ENCODE measurements at places on chromosomes 4 and X. TPM values are rescaled to one million over a fixed set of nuclear protein-coding genes. Genes with fewer than 3 reads are reported as not detected.
A peak's percentile ranks its signal among the peaks of the same experiment; 100 is the strongest.

- H3K36me3 ChIP-seq: no peaks in the 10 kb centered on the region
- H3K27me3 ChIP-seq: peaks cover 5% of the 10 kb centered on the region
These were observed 35.7 kb upstream of the INTS6L start for GRCh38 chrX:135484641-135485289.

DNA sequence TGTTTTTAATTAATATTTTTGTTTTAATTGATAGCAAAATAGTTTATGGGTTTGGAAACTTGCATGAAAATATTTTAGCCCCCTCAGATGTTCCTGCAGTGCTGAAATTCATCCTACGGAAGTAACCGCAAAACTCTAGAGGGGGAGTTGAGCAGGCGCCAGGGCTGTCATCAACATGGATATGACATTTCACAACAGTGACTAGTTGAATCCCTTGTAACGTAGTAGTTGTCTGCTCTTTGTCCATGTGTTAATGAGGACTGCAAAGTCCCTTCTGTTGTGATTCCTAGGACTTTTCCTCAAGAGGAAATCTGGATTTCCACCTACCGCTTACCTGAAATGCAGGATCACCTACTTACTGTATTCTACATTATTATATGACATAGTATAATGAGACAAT is 40.4 kb downstream of the MAP7D3 start:
- no peaks in the 10 kb centered on the region for H3K36me3 ChIP-seq
- peaks cover 2% of the 10 kb centered on the region for H3K4me1 ChIP-seq
- no peak overlapping the region for H3K27ac ChIP-seq
- no peak overlapping the region for H3K4me3 ChIP-seq
- H3K27me3 ChIP-seq: no peaks in the 10 kb centered on the region
- no peak for DNase-seq

DNA sequence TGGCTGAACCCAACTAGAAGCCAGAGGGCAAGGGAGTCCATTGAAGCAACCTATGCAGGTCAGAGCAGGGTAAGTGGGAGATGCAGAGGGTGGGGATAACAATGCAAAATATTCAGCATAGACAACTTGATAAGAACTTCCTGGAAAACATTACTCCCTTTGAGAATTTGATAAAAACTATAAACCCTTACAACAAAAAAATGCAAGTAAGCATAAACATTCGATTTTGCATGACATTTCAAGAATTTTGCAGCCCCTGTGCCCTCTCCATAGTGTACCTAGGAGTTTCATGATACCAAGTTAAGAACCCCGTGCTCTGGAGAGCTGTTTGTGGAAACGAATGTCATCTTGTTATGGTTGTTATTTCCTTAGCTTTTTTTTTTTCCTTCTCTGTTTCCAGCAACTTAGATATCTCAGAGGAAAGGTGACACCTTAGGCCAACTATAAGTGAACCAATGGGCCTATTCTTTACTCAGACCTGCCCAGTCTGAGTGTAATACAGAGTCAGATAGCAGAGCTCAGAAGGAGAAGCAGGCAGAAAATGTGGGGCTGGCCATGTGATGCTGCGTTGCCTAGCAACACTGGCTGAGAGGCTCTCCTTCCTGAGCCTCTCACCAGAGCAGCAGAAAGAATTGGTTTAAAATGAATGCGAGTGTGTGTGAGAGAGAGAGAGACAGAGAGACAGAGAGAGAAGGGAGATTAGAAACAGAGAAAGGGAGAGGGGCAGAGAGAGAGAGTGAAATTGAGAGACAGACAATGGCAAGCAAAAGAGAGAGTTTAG is 36.7 kb upstream of the GABRQ start:
- DNase-seq: no peak
- no peaks in the 10 kb centered on the region for H3K4me1 ChIP-seq
- no peak overlapping the region for H3K4me3 ChIP-seq
- no peak overlapping the region for H3K27ac ChIP-seq
- peaks cover 13% of the 10 kb centered on the region for H3K27me3 ChIP-seq

DNA sequence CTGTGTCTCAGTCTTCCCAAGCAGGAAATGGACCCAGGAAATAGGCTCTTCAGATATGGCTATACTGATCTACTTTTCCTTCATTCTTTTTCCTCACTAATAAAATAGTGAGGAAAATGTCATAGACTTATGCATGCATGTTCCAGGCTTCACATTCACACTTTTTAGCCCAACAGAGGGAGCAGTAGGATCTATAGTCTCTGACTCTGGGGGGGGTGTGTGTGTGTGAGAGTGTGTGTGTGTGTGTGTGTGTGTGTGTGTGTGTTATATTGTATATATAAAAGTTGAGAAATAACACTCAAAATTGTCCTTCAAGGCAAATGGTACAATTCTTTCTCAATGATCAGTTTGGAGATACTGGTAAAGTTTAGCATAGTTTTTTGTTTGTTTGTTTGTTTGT is 297.2 kb upstream of the GALNT7 start:
- no peak overlapping the region for H3K4me3 ChIP-seq
- DNase-seq: no peak
- no peaks in the 10 kb centered on the region for H3K4me1 ChIP-seq

Gene XAGE1A
- total RNA-seq: not detected

DNA sequence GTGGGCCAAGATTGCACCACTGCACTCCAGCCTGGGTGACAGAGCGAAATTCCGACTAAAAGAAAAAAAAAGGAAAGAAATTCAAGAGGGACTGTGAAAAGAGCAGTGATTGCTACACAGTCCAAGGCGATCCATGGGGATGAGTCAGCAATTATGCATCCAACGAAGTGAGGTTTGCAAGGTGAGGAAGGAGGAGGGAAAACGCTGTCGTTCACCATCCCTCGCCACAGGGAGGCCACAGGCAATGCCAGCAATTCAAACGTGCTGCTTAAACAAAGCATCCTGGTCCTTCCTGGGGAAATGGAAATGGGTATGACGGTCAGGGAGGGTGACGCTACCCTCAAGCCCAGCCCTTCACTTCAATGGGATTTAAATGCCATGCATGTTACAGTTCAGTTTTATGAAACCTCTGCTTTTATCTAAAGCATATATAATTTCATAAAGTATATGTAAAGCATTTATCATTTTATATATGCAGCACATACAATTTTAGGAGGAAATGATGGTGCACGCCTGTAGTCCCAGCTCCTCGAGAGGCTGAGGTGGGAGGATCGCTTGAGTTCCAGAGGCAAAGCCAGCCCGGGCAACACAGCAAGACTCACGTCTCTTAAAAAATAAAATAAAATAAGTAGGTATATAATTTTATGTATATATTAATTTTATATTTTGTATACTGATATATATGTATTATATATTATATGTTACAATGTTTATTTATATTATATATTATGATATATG is 108.7 kb downstream of the DHRSX start:
- peaks cover 6% of the 10 kb centered on the region for H3K36me3 ChIP-seq
- no peak overlapping the region for H3K27ac ChIP-seq
- no peaks in the 10 kb centered on the region for H3K27me3 ChIP-seq
- peaks cover 9% of the 10 kb centered on the region for H3K4me1 ChIP-seq
- no peak for DNase-seq

- H3K4me3 ChIP-seq: no peak overlapping the region
- H3K36me3 ChIP-seq: peaks cover 2% of the 10 kb centered on the region
- no peaks in the 10 kb centered on the region for H3K4me1 ChIP-seq
- no peak for DNase-seq
These were observed 161.7 kb upstream of the CXCL13 start for GRCh38 chr4:77443941-77444340.

Gene CHRDL1
- not detected for total RNA-seq

Gene COL25A1
- 0.47 TPM for total RNA-seq

Gene FGFR3
- not detected for total RNA-seq

DNA sequence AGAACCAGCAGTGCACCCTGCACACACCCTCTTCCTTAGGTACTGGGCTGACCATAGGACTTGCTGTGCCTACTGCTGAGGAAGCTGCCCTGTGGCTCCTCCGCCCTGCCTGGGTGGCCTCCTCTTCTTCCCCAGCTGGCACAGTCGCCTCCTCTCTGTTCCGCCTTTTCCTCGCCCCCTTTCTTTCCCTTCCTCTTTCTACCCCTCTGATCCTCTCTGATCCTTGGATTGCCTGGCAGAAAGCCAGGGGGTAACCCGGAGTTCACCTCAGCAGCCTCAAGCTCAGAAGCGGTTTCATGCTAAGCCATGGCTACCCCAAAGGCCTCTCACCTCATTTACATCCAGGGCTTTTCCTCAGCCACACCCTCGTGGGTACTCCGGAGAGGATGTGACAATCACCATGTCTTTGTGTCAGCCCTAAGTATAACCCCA is 136.2 kb downstream of the SMIM20 start:
- peaks cover 9% of the 10 kb centered on the region for H3K36me3 ChIP-seq
- peak overlapping the region; percentile 43 for H3K27ac ChIP-seq
- peaks cover 2% of the 10 kb centered on the region for H3K4me1 ChIP-seq

Gene FAT4
- not detected for total RNA-seq

DNA sequence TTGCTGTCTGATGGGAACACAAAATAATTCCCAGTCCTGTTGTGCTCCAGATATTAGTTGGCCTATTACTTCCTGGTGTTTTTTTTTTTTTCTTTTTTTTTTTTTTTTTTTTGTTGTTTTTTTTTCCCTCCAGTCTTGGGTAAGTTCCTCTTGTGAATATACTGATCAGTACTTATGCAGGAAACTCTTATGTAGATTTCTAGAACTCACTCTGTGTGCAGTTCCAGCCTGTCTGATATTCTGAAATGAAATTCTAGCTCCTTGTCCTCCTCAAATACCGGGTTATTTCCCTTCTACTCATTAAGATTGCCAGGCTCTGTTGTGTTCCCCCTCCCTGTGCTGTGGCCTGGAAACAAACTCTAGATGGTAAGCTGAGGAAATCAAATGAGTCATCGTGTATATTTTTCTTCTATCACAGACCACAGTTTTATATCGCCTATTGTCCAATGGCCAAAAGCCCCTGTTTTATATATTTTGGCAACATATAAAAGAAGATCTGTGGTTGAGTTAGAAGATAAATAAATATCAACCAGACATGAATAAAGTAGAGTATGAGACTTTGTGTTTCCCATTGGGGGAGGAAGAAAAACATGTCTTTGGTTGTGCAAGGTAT is 124.3 kb upstream of the UGT8 start:
- H3K27me3 ChIP-seq: peaks cover 19% of the 10 kb centered on the region
- H3K4me3 ChIP-seq: no peak overlapping the region
- DNase-seq: no peak
- no peak overlapping the region for H3K27ac ChIP-seq

DNA sequence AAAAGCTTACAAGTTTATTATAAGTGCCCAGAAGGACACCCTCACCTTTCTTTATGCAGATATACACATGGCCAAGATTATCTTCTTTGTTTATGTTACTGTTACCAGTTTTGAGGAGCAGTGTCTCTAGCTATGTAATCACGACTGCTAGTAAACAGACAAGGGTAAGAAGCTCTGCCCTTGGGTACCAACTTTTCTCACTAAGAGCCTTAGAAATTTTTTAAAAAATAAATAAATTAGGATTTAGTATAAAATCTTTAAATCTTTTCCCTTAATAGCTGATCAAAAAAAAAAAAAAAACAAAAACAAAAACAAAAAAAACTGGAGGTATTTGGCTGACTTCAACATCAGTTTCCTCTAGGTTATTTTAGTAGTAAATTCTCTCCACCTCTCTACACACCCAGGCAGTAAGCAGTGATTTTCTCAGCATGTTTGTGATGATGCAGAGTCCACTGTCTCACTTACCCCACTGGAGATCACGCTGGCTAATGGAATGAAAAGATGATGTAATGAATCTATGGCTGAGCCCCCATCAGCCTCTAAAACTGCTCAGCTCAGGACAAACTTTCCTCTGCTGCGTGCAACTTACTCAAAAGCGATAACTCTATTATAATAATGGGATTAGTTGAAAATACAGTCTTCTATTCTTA is 125.9 kb downstream of the FRYL start:
- peak overlapping the region; percentile 39 for H3K27ac ChIP-seq
- no peaks in the 10 kb centered on the region for H3K27me3 ChIP-seq
- peak overlapping the region; percentile 63 for H3K4me3 ChIP-seq
- DNase-seq: no peak

- H3K27me3 ChIP-seq: peaks cover 5% of the 10 kb centered on the region
- no peak for DNase-seq
- H3K4me1 ChIP-seq: no peaks in the 10 kb centered on the region
- H3K27ac ChIP-seq: no peak overlapping the region
These were observed 73.9 kb upstream of the GPM6B start for GRCh38 chrX:13890806-13891205.

Gene MMRN1
- 6.5 TPM for total RNA-seq

GRCh38 chr4:188400451-188400850 is 261.2 kb downstream of the TRIML1 start:
- no peaks in the 10 kb centered on the region for H3K4me1 ChIP-seq
- no peak for DNase-seq
- no peak overlapping the region for H3K4me3 ChIP-seq
- H3K27me3 ChIP-seq: no peaks in the 10 kb centered on the region
- no peak overlapping the region for H3K27ac ChIP-seq

DNA sequence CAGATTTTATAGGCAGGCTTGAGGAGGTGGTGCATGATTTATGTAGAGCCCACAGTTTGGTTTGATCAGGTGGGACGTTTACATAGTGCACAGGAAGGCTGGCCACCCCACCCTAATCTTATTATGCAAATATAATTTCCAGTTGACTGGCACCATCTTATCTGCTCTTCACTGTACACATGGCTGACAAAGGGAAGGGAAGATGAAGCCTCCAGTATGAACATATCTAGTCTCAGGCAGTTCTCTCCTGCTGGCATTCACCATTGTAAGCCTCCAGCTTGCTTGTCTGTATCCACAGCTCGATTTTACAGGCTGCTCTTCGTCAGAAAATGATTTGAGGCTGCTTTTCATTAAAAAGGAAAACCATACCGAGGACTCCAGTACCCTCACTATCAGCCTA is 278.3 kb downstream of the TECRL start:
- no peak overlapping the region for H3K4me3 ChIP-seq
- no peak for DNase-seq
- H3K4me1 ChIP-seq: no peaks in the 10 kb centered on the region
- H3K27ac ChIP-seq: no peak overlapping the region

- no peak overlapping the region for H3K4me3 ChIP-seq
- H3K36me3 ChIP-seq: no peaks in the 10 kb centered on the region
- H3K27me3 ChIP-seq: no peaks in the 10 kb centered on the region
- no peak overlapping the region for H3K27ac ChIP-seq
- DNase-seq: no peak
These were observed 379.6 kb downstream of the ARHGAP24 start for GRCh38 chr4:85854546-85854945.

Gene PABPC1L2A
- not detected for total RNA-seq

GRCh38 chrX:2751291-2751690 is 549 bp upstream of the XG start:
- H3K27ac ChIP-seq: no peak overlapping the region
- no peak for DNase-seq
- H3K27me3 ChIP-seq: no peaks in the 10 kb centered on the region

- no peaks in the 10 kb centered on the region for H3K27me3 ChIP-seq
- H3K36me3 ChIP-seq: peaks cover 5% of the 10 kb centered on the region
- peaks cover 7% of the 10 kb centered on the region for H3K4me1 ChIP-seq
- DNase-seq: no peak
- no peak overlapping the region for H3K4me3 ChIP-seq
These were observed 22.4 kb downstream of the MAP7D3 start for GRCh38 chrX:136228839-136229207.

Gene CENPVL1
- total RNA-seq: not detected

Gene TLR2
- total RNA-seq: 9.2 TPM
